COLO829 (cell line): ENCODE measurements at places on chromosomes 4 and X.

DNA sequence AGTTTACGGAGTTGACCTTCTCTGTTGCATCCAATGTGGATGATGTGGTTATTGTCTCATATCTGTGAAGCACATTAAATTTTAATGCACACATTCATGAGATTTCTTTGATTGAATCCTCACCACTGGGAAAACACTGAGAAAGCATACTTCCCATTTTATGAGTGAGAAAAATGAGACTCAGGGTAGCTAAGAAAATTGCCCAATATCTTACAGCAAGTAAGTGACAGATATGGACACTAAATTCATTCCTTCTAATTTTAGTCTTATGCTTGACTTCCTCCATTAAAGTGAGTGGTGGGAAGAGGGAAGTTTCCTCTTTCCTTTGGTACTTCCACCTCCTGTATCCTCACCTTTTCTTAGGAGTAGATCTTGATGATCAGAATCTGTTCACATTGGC lies 504.8 kb upstream of the BOD1L1 start:
- DNase-seq: no peak

DNA sequence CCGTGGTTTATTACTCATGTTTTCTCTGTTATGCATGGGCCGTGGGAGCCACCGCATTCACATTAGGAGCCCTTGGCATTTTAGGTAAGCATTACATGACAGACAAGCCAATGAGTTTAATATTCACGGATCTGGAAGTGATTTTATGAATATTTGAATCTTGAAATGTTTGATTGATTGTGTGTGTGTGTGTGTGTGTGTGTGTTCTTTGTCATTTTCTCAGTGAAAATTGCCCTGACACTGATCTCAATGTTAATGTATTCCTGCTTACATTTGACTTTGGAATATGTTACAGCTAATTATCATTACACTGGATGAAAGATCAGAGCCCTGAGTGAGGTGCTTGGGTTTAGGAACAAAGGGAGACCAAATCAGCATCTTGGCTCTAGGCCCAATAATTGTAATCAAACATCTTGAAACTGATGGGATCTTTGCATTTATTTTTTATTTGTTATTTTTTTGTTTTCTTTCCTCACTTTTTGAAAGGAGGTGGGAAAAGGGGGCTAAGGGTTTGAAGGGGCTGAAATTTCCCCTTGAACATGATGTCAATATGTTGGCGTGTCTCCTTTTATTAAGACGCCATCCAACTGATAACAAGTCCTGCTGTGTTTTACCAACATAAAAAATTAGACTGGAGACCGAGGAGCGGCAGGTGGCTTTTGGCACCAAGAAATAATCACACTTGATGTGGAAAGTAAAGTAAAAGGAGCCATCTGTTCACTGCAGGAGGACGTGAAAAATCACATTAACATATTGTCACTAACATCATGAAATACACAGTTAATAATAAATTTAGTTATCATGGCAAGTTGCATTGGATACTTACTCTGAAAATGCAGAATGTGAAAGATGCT lies 5.2 kb upstream of the GK2 start:
- no peak for DNase-seq

GRCh38 chr4:8852118-8852704 lies 19.4 kb downstream of the HMX1 start:
- no peak for DNase-seq

DNA sequence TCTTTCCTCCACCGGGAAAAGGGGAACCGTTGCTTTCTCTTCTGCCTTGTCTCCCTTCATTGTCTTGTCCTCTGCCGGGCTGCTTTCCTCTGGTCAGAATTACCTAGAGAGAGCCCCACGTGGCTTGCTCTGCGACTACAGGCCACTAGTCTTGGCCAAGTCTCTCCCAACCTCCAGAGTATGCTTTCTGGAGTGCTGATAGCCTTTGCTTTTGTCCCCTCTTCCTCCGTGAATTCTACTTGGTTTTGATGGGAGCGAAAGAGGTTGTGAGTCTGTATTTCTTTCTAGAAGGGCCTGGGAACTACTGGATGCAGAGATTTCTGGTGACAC lies 5.3 kb upstream of the POU4F2 start:
- DNase-seq: no peak

DNA sequence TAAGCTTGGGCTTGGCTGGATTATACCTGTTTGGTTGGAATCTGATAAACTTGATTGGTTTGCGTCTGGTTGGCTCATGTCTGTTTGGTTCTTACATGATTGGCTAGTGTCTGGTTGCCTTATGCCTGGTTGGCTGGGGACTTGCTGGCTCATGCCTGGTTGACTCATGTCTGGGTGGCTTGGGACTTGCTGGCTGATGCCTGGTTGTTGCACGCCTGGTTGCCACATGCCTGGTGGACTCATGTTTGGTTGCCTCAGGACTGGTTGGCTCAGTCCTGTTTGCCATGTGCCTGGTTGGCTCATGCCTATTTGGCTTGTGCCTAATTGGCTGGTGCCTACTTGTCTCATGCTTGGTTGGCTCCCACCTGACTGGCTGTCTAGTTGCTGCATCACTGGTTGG lies 104.5 kb downstream of the APOOL start:
- no peak for DNase-seq

GRCh38 chr4:109294468-109295020 lies 7.9 kb downstream of the COL25A1 start:
- DNase-seq: no peak

DNA sequence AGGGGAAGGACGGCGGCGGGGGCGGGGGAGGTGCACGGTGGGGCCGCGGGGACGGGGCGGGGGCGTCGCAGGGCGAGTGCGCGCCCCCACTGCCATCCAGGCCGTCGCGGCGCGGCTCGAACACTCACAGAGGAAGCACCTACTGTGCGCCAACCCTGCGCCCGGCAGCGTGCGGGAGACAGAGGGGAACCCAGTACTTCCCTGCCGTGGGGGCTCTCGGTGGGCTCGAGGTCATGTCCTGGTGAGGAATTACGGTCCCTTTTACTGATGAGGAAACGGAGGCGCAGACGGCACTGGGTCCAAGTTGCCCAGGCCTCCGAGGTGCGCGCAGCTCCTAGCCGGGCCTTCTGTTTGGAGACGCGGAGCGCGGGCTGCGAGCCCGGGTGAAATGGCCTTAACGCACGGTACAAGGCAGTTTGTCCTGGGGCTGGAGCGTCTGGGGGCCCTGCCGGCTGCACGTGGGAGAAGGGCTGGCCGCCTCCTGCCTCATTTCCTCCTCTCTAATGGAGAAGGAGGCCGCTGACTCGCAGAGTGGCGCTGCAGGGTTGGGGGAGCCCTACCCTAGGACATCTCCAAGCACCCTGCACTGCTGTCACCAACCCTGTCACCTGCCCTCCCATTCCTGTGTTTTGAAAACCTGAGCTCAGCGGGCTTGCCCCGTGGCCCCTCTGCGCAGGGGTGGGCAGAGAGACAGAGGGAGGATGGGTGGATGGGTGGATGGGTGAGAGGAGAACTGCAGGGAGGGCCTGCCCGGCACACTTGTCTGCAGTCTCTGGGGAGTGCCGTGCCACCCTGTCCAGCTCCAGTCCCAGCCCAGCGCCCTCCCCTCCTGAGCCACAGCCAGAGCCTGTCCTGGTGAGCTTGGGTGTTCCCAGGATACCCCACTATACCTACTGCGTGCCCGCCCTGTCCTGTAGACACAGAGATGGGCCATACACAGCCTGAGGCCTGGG lies 106.0 kb downstream of the ADRA2C start:
- no peak for DNase-seq

DNA sequence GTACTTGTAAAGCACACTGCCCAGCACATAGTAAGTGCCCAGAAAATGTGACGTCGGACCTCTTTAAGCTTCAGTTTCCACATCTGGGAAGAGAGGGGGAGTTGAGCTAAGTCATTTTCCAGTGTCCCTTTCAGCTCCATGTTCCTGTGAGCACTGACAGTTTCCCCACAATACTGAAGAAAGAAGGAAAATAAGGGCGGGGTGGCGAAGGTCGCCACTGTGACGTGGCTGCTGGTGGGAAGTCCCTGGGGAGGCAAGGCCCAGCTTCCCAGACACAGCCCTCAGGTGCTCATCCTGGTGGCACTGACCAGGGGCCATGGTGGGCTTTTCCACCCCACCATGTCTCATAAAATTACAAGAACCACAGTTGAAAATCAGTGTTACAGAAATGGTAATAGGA lies 121.8 kb downstream of the PTTG2 start:
- no peak for DNase-seq

DNA sequence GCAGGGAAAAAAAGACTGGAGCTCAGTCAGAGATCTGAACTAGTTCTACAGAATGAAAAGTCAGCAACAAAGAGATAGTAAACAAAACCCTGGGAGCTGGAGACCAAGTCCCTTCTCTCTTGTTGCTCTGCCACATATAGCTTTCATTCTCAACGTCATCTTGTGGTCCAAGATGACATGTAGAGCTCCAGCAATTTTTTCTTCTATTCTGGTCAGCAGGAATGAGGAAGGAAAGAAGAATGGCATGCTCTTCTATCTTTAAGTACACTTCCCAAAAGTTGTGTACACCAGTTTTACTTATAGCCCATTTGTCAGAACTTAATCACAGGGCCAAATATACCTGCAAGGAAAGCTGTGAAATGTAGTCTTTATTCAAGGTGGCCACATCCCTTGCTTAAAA lies 45.6 kb downstream of the RAP2C start:
- no peak for DNase-seq

GRCh38 chrX:102712216-102712966 lies at the start of gene GPRASP2:
TSS of gene GPRASP2 (plus strand) at chrX:102712448. CDS start at chrX:102714870, 2,422 bp downstream.
- no peak for DNase-seq

DNA sequence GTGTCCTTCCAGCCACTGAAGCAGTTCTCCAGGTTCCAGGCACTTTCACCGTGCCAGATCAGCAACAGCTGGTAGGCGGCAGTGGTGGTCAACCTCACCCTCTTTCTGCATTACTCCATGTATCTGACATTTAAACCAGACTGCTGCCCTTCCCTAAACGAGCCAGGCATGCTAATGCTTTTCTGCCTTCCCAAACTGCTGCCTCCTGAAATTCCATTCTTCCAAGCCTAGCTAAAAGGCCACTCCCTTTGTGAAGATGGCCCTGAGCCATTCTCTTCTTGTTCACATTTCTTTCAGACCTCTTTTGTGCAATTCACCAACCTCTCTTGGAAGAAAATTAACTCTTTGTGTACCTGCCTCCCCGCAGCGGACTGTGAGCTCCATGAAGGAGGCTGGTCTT lies 73.7 kb downstream of the CHST7 start:
- no peak for DNase-seq

GRCh38 chrX:30875957-30876356 lies 13.1 kb downstream of the TAB3 start:
- DNase-seq: no peak

GRCh38 chr4:152655272-152656129 lies 24.3 kb downstream of the TMEM154 start:
- DNase-seq: no peak

DNA sequence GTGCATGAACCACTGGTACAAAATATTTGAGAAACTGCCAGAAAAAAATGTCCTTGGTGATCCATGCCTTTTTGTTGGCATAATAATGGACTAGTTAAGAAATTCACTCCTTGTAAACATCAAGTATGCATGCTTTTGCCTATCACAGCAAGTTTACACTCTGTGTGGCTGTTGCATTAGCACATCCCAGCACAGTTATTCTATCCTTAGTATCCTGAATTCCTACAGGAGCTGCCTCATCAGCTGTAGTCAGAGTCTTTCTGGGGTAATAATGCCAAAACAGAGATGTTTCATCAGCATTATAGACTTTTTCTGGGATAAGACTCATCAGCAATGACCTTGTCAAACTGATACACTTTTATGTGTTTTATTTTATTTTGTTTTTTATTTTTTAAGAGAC lies 82.8 kb downstream of the CHIC2 start:
- DNase-seq: no peak

GRCh38 chr4:148790246-148790645 lies 348.0 kb upstream of the NR3C2 start:
- peak; percentile 53 for DNase-seq

- no peak for DNase-seq
Measured at GRCh38 chr4:2266181-2266580, 4.3 kb upstream of the MXD4 start.

GRCh38 chr4:155399974-155400697 lies 23.4 kb upstream of the MAP9 start:
- no peak for DNase-seq

DNA sequence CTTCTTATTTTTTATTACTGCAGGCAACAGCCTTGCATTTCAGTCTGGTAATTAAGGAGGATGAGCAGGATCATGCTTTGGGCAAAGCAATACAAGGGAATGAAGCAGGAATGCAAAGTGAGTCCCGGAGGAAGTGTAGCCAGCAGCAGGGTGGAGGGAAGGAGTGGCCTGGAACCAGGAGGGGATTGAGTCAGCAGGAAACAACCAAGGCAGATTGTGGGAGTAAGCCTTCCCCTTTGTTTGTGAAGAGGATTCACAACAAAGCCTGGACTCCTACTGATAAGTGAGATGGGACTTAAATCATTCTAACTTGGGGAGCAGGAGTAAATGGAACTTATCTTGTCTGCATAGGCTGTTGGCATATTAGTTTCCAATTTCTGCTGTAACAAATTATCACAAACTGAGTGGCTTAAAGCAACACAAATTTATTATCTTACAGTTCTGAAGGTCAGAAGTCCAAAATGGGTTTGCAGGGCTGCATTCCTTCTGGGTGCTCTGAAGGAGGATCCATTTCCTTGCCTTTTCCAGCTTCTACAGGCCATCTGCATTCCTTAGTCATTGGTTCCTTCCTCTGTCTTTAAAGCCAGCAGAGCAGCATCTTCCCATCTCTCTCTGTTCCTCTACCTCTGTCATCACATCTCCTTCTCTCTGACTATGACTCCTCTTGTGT lies 93.2 kb upstream of the AP1S2 start:
- DNase-seq: peak; percentile 27

DNA sequence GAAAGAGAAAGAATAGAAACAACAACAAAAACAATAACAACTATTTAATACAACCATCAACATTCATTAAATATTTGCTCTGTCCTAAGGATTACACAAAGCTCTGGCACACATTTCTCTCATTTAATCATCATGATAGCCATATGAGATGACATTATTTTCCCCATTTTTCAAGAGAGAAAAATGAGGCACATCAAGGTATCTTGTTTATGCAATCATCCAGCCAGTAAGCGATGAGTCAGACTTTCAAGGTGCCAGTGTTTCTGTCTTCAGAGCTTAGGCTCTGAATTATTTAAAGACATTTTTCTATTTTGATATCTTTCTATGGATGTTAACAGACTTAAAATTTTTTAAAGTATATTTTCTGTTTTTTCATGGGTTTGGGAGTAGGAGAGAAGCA lies 541.8 kb upstream of the SMIM31 start:
- DNase-seq: no peak
